Colonic mucosa (tissue), 4 donors: ENCODE measurements at places on chromosomes 3 and 15.

- H3K27ac ChIP-seq = no peak overlapping the region
- H3K4me1 ChIP-seq = no peaks in the 10 kb centered on the region
- no peaks in the 10 kb centered on the region for H3K36me3 ChIP-seq
- DNase-seq = no peak
- no peak overlapping the region for H3K4me3 ChIP-seq
These were observed 61.9 kb upstream of the STXBP5L start for GRCh38 chr3:120846073-120846472.

- H3K4me1 ChIP-seq = no peaks in the 10 kb centered on the region
- DNase-seq = peak; percentile 49
- H3K4me3 ChIP-seq = no peak overlapping the region
- no peaks in the 10 kb centered on the region for H3K27me3 ChIP-seq
These were observed 60.5 kb downstream of the SH3BP5 start for GRCh38 chr3:15271785-15272381.

GRCh38 chr3:115099986-115100571 lies 47.0 kb downstream of the ZBTB20 start:
- H3K27me3 ChIP-seq = no peaks in the 10 kb centered on the region
- no peaks in the 10 kb centered on the region for H3K4me1 ChIP-seq
- H3K4me3 ChIP-seq = peak overlapping the region; percentile 14
- H3K27ac ChIP-seq = peak overlapping the region; percentile 30

- no peaks in the 10 kb centered on the region for H3K27me3 ChIP-seq
- H3K27ac ChIP-seq = no peak overlapping the region
- DNase-seq = no peak
- no peaks in the 10 kb centered on the region for H3K36me3 ChIP-seq
- no peak overlapping the region for H3K4me3 ChIP-seq
These were observed 40.6 kb downstream of the ARHGEF26 start for GRCh38 chr3:154161806-154162205.

DNA sequence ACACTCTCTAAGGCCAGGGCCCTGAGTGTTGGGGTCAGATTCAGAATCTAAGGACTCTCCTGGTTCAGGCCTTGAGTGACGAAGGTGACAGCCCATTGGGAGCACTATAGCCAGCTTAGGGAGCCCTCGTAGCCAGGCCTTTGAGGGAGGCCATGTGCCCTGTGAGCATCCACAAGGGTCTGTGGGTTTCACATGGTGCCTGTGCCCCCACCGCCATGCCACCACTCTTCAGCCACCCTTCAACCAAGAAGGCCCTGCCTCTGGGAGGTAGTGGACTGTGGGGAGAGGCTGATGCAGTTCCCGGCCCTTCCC lies 37.5 kb downstream of the TSPAN3 start:
- H3K27me3 ChIP-seq = no peaks in the 10 kb centered on the region
- H3K4me1 ChIP-seq = peaks cover 4% of the 10 kb centered on the region

- no peaks in the 10 kb centered on the region for H3K4me1 ChIP-seq
- no peak overlapping the region for H3K27ac ChIP-seq
- H3K27me3 ChIP-seq = no peaks in the 10 kb centered on the region
- DNase-seq = no peak
- no peak overlapping the region for H3K4me3 ChIP-seq
These were observed 210.0 kb upstream of the PROK2 start for GRCh38 chr3:71994906-71995305.

DNA sequence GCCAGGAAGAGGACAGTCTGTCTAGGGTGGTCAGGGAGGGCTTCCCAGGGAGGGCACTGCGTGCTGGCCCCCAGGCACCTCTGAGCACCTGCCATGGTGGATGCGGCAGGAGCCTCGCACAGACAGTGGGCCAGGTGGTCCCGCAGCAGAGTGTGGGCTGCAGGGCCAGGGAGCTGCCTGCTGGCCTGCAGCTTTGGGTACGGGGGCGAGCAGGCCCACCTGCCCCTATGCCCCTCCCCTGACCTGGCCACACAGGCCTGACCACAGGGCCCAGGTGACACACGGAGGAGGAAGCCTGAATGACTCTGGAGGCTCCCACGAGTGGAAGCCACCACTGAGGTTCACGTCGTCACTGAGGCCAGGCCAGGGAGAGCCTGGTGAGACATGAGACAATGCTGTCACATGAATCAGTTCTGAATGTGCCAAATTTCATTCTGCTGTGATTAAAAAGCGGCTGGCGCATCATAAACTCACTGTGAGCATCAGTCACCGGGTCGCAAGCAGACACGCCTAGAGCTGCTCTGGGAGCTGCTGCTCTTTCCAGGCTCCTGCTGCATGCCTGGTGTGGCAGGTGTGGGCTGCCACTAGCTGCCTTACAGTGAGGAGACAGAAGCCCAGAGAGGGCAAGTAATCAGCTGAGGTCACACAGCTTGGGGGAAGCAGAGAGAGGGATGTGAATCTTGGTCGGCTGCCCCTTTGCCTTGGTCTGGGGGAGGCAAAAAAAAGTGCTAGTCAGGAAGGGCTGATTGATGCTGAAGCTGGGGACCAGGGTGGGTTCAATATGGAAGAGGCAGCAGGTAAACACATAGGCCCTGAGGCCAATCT lies 39.5 kb upstream of the IQSEC1 start:
- no peaks in the 10 kb centered on the region for H3K36me3 ChIP-seq
- no peak overlapping the region for H3K27ac ChIP-seq
- peaks cover 10% of the 10 kb centered on the region for H3K4me1 ChIP-seq
- no peak overlapping the region for H3K4me3 ChIP-seq
- H3K27me3 ChIP-seq = no peaks in the 10 kb centered on the region

DNA sequence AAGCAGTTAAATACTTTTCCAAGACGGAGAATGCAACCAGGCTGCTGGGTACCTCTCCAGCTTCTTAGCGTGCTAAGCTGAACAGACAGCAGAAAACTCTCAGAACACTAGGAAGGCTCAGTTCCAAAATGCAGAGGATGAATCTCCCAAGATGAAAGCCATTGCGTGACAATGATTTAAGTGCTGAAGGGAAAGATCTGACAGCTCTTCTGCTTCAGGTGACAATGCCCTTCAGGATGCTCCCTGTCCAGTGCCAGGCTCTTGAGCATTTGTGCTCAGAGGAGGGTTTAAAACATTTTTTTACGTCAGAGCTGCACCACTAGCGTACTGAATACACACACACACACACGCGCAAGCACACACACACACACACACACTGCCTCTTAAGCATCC lies 26.3 kb downstream of the ARHGEF3 start:
- no peaks in the 10 kb centered on the region for H3K4me1 ChIP-seq
- no peaks in the 10 kb centered on the region for H3K27me3 ChIP-seq
- no peak for DNase-seq
- no peak overlapping the region for H3K4me3 ChIP-seq
- no peaks in the 10 kb centered on the region for H3K36me3 ChIP-seq

DNA sequence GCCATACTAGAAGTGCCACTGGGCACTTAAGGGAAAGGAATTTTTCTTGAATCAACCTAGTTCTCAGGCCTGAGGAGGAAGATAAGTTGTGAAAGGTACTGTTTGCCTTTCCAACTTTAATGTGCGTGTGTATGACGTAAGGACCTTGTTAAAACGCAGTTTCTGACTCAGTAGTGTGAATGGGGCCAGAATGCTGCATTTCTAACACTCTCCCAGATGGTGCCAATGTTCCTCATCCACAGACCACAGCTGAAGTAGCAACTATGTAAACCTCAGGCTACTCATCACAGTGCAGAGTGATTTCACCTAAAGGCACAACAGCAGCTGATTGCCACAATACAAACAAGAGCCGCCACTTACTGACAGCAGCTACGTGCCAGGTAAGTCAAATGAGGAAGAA lies 103.6 kb downstream of the OTOL1 start:
- no peaks in the 10 kb centered on the region for H3K27me3 ChIP-seq
- no peak overlapping the region for H3K4me3 ChIP-seq
- no peak overlapping the region for H3K27ac ChIP-seq
- no peaks in the 10 kb centered on the region for H3K4me1 ChIP-seq
- H3K36me3 ChIP-seq = no peaks in the 10 kb centered on the region

DNA sequence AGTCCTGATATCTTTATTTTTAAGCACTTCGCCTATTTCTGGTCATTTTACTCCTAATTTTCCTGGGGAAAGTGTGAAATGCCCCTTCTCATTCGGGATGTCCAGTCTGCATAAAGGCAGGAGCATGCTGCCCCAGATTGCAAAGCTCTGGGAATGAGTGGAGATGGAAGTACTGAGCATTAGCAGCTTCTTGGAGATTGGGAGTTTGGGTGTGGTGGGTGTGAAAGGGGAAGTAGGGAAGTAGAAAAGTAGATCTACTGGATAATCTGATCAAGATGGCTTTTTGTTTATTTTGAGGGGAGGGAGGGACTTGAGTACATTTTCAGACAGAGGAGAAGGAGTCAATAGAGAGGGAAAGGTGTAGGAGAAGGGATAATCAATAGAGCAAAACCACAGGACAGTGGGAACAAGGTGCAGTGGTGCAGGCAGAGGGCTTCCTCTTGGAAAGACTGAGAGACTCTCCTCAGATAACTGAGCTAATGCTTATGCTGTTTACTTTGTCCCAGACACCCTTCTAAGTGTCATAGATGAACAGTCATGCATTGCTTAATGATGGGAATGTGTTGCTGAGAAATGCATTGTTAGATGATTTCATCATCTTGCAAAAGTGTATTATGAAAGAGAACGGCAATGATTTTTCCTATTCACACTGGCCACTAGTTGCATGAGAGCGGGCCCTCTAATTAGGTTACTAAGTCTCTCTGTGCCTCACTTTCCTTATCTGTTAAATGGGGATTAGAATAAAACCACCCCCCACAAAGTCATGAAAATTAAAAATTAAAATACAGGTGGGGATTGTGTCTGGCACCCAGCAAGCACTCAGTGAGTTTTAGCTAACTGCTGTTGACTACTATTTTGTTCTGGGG lies 45.5 kb downstream of the PHLDB2 start:
- DNase-seq = no peak
- H3K4me1 ChIP-seq = no peaks in the 10 kb centered on the region
- H3K36me3 ChIP-seq = no peaks in the 10 kb centered on the region
- no peaks in the 10 kb centered on the region for H3K27me3 ChIP-seq

DNA sequence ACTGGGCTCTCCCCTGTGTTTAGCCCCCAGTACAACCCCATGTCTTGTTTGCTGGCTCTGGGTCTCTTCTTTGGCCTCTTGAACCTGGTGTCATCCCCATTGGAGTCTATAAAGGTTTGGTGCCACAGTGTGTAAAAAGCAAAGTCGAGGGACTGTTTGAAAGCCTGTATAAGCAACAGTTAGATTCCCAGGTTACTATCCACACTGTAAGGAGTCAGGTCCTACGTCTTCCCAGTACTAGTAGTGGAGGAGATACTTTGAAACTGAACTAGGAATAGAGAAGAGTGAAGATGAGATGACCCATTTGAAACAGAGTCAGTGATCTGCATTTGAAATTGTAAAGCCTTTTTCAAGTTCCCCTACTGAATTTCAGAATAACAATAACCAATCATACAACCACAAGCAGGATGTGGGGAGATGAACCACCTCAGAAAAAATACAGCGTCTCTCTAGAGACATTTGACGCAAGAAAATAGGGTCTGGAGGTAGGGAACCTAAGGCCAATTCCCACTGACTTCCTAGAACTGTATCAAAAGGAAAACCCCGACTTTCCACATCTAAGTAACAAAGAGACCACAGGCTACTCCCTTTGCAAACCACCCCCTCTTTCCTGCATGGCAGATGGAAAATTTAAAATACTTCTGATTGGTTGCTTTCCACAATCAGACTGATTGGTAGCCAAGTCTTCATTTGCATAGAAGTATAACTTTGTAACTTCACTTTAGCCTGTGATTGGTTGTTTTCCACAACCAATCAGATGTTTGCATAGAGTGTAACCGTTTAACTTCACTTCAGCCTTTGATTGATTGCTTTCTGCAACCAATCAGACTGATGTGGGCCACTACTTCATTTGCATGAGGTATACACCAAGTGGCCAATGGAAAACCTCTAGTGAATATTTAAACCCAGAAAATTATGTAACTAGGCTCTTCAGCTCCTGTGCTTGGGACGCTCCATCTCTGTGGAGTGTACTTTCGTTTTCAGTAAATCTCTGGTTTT lies 49.9 kb upstream of the NEDD4 start:
- no peak overlapping the region for H3K27ac ChIP-seq
- H3K36me3 ChIP-seq = no peaks in the 10 kb centered on the region
- no peaks in the 10 kb centered on the region for H3K4me1 ChIP-seq
- no peaks in the 10 kb centered on the region for H3K27me3 ChIP-seq
- DNase-seq = no peak
- H3K4me3 ChIP-seq = no peak overlapping the region

- no peak overlapping the region for H3K27ac ChIP-seq
- no peak for DNase-seq
- H3K4me1 ChIP-seq = no peaks in the 10 kb centered on the region
- H3K27me3 ChIP-seq = no peaks in the 10 kb centered on the region
- H3K36me3 ChIP-seq = no peaks in the 10 kb centered on the region
These were observed 184.9 kb downstream of the APBA2 start for GRCh38 chr15:29070471-29071231.

- no peak overlapping the region for H3K27ac ChIP-seq
- H3K27me3 ChIP-seq = no peaks in the 10 kb centered on the region
- DNase-seq = no peak
- H3K36me3 ChIP-seq = no peaks in the 10 kb centered on the region
- no peaks in the 10 kb centered on the region for H3K4me1 ChIP-seq
These were observed 15.6 kb upstream of the CTXND1 start for GRCh38 chr15:80267658-80268057.

DNA sequence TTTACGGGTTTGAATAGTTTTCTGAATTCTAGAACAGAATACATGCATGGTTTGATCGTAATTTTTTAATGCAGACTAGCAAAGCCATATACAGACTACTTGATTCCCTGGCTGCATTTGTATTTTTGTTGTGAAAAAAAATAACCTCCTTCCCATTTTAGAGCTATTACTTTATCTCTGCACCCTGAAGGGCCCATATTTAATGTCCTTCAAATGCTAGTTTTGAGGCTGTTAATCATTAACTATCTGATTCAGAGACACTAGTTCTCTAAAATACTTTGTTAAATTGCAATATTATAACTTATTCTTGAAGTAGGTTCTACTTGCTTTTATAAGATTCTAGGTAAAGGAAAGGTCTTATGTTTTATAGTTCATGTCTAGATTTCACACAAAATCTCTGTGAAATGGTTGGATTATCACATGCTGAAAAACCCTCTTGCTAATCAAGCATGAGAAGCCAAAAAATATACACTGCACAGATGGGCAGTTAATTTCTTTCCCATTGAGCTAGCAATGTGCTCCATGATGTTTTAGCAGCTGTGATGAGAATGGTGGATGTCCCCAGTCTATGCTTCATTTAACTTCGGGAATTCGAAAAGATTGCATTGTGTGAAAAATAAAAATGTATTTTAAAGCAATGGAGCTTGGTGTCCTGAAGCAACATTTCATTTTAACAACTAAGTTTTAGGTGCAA lies 634.0 kb upstream of the BCHE start:
- DNase-seq = no peak
- no peak overlapping the region for H3K4me3 ChIP-seq
- no peaks in the 10 kb centered on the region for H3K27me3 ChIP-seq
- no peaks in the 10 kb centered on the region for H3K36me3 ChIP-seq
- H3K4me1 ChIP-seq = no peaks in the 10 kb centered on the region

- peak overlapping the region; percentile 58 for H3K27ac ChIP-seq
- peaks cover 8% of the 10 kb centered on the region for H3K4me1 ChIP-seq
- H3K27me3 ChIP-seq = no peaks in the 10 kb centered on the region
- no peak overlapping the region for H3K4me3 ChIP-seq
- DNase-seq = peak; percentile 72
These were observed 56.9 kb upstream of the FLNB start for GRCh38 chr3:57951066-57951882.
